ENCODE measurements at places on chromosomes 5 and 9.
A peak's percentile ranks its signal among the peaks of the same experiment; 100 is the strongest.

DNA sequence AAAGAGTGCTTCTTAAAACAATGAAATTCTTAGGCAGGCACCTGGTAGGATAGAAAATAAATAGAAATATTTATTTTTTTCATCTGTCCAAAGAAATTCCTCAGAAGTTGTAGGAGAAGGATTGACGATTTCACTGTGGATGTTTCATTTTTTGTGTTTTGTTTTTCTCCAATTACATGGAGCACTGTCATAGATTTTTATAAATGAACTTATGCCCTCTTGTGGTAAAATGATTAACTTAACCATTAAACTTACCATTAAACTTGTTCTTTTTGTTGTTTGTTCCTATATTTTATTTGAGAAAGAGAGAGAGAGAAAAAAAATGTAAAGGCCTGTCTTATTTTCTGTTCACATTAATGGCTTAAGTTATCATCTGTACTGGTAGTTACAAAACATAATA lies 339.2 kb downstream of the PRR16 start:
- DNase-seq: no peak
- H3K36me3 ChIP-seq: no peaks in the 10 kb centered on the region
- H3K4me3 ChIP-seq: no peak overlapping the region
- H3K4me1 ChIP-seq: no peaks in the 10 kb centered on the region

DNA sequence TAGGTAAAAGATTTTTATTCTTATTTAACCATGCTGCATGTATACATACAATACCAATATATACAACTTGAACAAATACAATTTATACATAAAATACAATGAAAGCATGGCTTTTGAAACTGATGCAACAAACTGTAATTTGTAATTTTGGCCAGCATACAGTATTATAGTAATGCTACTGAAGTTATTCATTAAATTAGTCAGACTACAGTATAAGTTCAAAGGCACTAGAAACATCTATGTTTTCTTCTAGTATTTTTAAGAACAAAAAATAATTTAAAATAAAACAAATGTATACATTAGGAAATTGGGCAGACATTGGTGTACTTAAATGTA lies 18.8 kb downstream of the IL4 start:
- no peak overlapping the region for H3K27ac ChIP-seq
- H3K27me3 ChIP-seq: no peaks in the 10 kb centered on the region
- peaks cover 3% of the 10 kb centered on the region for H3K36me3 ChIP-seq
- no peak overlapping the region for H3K4me3 ChIP-seq
- no peak for DNase-seq
- H3K4me1 ChIP-seq: peaks cover 16% of the 10 kb centered on the region

DNA sequence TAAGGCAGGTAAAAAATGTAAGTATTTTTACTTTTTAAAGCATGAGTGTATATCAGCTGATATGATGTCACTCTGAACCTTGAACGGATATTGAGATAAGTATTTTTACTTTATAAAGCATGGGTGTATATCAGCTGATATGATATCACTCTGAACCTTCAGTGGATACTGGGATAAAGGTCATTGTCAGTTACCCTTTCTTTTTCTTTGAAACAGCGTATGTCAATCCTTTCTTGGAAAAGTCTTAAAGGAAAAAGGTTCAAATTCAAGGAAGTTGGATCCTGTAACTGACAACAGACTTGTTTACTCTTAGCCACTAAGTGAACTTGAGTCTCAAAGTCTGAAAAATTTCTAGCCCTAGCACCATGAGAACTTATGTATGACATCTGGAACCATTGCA lies 61.7 kb upstream of the IFNK start:
- no peaks in the 10 kb centered on the region for H3K36me3 ChIP-seq
- no peak for DNase-seq
- H3K27ac ChIP-seq: no peak overlapping the region
- H3K27me3 ChIP-seq: no peaks in the 10 kb centered on the region
- H3K4me1 ChIP-seq: no peaks in the 10 kb centered on the region
- no peak overlapping the region for H3K4me3 ChIP-seq

DNA sequence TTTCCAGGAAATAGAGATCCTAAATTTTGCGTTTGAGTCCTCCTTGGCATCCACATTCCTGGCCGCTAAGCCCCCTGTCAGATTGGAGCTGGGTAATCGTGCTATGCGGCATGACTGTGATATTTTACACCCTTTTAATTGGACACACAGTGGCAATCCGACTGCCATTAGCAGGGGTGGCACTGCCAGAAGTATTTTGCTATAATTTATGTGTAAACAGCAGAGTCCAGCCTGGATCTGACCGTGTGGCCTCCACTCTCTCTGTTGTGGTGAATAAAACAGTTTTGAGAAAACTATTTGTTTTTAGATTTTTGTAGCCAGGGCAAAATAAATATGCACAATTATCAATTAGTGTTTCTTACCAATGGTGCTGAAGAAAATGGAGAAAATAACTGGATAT lies 281.0 kb upstream of the IRX2 start:
- H3K27ac ChIP-seq: no peak overlapping the region
- DNase-seq: no peak
- H3K36me3 ChIP-seq: no peaks in the 10 kb centered on the region
- no peaks in the 10 kb centered on the region for H3K27me3 ChIP-seq

- H3K27me3 ChIP-seq: no peaks in the 10 kb centered on the region
- H3K36me3 ChIP-seq: no peaks in the 10 kb centered on the region
- DNase-seq: no peak
- no peaks in the 10 kb centered on the region for H3K4me1 ChIP-seq
Observed at GRCh38 chr5:52947851-52948250, 41.3 kb upstream of the ITGA2 start.

GRCh38 chr9:136342181-136343120 lies 15.1 kb downstream of the GPSM1 start:
- no peaks in the 10 kb centered on the region for H3K36me3 ChIP-seq
- no peaks in the 10 kb centered on the region for H3K27me3 ChIP-seq
- peak; percentile 37 for DNase-seq
- no peak overlapping the region for H3K4me3 ChIP-seq
- no peak overlapping the region for H3K27ac ChIP-seq

Measured in effector memory CD4-positive, alpha-beta T cell (primary cell).